ENCODE measurements at places on chromosomes 16 and 17.

GRCh38 chr17:72365857-72366414 lies 245.1 kb downstream of the SOX9 start:
- DNase-seq: no peak

GRCh38 chr17:82436601-82437324 lies 13.8 kb downstream of the CYBC1 start:
- DNase-seq: no peak

- no peak for DNase-seq
Measured at GRCh38 chr17:67652433-67652832, 65.3 kb upstream of the NOL11 start.

- DNase-seq: no peak
Measured at GRCh38 chr16:62625326-62625725, 589.1 kb upstream of the CDH8 start.

DNA sequence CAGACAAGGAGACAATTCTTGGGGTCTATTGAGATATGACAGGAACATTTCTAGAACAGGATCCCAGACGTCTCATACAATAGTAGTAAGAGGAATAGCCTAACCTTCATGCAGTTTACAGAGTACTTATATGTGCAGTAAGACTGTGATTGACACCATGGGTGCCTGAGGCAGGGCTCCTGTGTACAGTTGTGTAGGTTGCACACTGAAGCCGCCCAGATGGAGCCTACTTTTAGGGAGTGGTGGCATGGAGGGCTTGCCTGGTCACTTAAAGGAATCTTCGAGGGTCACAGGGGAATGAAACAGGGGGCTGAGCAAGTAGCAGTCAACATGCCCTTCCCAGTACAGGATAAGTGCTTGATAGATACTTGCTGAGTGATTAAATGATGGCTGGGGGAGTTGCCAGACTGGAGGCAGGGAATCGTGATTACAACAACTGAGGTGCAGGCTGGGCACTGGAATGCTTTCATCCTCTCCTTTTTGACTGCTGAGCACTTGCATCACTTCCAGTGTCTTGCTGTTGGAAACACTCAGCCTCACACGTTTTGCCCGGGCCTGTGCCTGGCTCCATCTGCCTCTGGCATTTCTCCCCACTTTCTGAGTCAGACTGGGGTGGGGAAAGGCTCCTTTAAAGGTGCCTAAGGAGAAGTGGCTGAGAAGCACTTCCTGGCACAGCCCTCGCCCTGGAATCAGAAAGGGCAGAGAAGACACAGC lies 71.0 kb downstream of the COPRS start:
- no peak for DNase-seq
